ENCODE measurements at places on chromosomes 7 and 10. TPM values are rescaled to one million over a fixed set of nuclear protein-coding genes. Genes with fewer than 3 reads are reported as not detected.
A peak's percentile ranks its signal among the peaks of the same experiment; 100 is the strongest.

GRCh38 chr7:11373546-11374142, 400.0 kb downstream of the PHF14 start:
- DNase-seq = no peak

DNA sequence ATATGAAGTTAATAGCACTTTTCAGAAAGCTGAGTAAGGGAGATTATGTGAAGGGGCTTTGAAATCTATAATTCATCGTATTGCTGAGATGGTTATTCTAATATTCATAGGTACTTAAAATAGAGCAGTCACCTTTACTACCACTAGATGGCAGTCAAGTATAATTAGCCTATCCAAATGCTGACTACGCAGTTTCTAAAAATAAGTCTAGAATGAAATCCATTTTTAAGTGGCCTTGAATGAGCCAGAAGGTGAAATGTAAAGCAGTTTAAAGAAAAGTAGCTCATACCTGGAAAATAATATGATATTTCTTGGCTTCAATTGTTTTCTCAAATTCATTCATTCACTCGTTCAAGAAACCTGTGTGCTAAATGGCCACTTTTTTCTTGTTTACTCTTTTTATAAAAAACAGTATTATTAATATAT, 1277.1 kb downstream of the GATA3 start:
- peak; percentile 54 for DNase-seq

DNA sequence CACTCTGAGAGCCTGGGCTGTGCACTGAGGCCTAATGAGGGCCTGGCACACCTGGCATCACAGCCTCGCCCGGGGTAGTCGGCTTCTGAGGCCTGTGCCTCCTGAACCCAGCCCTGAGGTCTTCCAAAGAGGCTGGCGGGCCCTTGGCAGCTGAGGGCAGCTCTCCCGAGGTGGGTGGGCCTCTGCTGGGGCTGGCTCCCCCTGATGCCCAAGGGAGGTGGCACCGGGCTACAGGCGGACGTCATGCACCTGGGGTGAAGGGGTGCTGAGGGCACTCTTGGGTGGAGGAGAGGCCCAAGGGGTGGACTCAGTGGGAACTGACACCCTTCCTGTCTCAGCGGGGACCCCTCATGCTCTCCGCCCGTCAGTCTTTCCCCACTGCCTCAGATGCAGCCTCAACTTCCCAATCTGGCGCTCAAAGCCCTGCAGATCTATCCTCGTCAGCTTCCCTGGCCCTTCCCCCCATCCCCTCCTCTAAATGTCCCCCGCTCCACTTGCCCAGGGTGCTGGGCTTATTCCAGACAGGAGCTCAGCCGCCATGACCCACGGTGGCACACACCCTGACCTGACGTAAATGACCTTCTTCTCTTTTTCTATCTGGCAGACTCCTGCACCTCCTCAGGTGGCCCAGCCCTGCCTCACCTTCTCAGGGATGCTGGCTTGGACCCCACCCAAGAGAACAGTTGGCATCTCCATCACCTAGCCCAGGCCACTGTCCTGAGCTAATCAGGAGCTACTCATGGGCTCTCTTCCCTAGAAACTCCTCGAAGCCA, 38.2 kb downstream of the MYL10 start:
- DNase-seq = no peak

SYCE1 gene
- 0.19 TPM for polyA plus RNA-seq

FAM25C gene
- polyA plus RNA-seq = not detected

DNA sequence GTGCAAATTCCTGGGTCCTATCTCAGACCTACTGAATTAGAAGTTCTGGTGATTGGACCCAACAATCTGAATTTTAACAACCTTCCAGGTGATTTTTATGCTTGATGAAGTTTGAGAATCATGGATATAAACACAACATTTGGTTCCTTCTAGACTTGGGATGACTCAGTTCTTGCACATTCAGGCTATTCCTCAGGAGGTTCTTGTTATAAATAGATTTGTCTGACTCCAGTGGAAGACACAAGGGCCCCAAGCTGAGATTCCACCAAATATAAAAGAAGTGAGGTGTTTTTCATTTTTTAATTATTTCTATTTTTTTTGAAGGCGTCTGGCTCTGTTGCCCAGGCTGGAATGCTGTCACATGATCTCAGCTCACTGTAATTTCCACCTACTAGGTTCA, 9.4 kb upstream of the TAS2R16 start:
- no peak for DNase-seq

FRMPD2 gene
- polyA plus RNA-seq = 1.6 TPM

GRCh38 chr10:73871295-73872189, 2.8 kb downstream of the CAMK2G start:
- DNase-seq = no peak

DNA sequence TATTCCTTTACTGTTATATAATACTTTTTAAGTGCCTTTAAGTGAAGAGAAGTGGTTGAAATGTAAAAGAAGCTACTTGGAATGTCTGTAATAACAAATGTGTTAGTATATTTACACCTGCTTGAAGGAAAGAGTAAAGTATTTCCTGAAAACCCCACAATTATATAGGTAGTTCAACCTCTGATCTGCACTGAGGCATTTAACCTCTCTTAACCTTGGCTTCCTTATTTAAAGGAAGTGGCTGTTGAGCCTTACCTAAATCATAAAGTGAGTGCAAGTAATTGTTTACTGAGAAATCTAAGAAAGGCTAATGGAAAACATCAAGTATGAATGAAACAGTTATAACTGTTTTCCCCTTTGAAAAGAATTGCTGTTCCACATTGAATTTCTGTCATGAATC, 294.5 kb downstream of the ADK start:
- no peak for DNase-seq
